ENCODE measurements at places on chromosomes 16 and 17.

GRCh38 chr17:3966720-3967363 is 2.6 kb upstream of the ATP2A3 start:
- no peak for DNase-seq

DNA sequence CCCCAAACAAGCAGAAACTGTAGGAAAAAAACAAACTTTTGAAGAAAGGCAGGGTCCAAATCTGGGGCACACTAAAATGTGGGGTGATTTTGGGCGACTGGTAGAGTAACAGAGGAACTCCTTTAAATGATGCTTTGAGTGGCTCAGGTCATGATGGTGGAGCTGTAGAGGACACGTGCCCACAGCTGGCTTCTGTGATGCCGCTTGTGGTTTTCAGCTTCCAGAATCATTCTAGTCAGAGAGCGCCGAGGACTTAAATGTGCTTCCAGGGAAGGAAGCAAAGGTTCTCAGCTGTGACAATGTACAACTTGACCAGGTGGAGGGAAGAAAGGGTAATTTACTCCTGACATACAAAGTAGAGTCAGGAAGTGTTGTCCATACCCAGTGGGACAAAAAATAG is 162.4 kb downstream of the LGALS9B start:
- no peak for DNase-seq

DNA sequence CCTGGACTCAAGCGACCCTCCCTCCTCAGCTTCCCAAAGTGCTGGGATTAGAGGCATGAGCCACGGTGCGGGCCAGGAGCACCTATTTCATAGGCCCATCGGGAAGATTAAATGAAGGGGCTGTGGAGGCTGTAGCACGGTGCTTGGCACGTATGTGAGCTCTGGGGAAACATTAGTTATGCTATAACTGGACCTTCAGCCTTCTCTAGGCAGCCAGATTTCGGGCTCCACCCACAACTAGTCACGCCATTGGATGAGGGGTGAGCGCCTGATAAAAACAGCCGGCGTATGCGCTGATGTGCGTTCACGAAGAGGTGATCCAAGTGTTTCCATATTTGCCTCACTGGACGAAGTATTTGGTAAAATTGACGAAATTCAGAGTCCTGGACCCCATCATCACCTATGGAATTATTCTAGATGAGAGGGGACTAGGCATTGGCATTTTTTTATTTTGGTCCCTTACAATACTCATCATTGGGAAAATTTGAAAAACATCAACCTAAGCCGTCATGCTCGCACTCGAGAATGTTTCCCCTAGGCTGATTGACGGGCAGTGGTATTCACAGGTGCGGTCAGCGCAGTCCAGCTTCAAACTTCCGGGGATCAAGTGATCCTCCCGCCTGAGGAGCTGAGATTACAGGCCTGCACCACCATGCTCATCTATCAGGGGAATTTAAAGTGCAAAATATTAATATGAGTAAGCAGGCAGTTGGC is 1.8 kb upstream of the ANKRD11 start:
- DNase-seq: no peak

DNA sequence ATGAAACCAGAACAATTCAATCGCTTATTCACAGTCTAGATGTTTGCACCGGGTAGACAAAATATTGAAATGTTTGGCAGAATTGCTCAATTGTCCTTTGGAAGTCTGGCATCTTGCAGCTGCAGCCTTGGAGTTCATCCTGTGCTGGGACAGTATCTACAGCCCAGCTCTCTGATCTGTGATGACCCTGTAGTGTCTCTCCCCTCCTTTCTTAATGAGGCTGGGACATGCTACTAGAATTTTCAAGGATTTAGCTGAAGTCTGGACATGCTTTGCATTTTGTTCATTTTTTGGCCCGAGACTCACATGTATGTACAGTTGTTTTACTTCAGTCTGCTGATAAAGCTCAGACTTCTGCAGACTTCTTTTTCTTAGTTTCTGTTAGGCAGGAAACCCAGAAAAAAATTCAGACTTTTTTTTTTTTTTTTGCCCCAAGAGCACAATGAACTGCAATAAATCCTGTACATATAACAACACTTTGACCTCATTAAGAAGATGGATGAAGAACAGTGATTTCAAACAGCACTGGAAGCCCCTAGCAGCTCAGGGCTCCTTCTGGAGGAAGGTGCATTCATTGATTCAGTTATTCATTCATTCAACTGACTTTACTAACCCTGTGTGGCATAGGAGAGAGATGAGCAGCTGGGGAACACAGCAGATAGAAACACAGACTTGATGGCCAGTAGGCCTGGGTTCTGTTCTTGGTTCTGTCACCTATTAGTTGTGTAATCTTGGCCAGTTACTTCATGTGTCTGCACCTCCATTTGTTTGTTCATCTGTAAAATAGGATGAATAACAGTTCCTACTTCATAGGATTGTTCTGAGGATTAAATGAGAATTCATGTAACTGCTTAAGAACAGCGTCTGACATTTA is 210.0 kb downstream of the MAP2K4 start:
- DNase-seq: peak; percentile 5

DNA sequence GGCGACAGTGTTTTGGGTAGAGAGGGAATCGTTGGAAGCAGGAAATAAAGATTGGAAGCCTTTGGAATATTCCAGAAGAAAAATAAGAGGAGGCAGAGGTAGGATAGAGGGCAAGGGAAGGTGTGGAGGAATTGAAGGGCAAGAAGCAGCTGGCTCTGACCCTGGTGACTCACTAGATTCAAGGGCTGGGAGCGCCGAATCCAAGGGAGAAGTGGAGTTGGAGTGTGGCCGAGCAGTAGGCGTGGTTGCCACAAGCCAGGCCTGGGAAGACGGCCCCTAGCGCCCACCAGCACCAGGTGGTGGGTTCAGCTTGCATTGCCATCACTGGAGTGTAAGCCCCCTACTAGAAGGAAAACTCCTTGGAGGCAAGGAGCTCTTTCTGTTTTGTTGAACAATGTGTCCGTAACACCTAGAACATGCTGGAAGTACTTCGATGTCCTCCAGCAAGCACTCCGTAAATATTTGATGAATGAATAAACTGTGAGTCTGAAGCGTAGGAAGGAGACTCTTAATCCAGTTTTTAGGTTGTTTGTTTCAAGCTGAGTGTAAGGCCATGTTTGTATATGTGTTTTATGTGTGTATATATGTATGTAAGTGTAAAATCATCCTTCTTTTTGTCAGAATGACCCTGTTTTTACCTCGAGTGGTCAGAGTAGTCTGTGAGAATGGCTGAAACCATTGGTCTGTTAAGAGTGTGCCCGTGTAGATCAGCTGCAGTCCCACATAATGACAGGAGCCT is 139.5 kb downstream of the CMIP start:
- DNase-seq: no peak

GRCh38 chr17:80876950-80877728 is 114.5 kb upstream of the CHMP6 start:
- DNase-seq: no peak

DNA sequence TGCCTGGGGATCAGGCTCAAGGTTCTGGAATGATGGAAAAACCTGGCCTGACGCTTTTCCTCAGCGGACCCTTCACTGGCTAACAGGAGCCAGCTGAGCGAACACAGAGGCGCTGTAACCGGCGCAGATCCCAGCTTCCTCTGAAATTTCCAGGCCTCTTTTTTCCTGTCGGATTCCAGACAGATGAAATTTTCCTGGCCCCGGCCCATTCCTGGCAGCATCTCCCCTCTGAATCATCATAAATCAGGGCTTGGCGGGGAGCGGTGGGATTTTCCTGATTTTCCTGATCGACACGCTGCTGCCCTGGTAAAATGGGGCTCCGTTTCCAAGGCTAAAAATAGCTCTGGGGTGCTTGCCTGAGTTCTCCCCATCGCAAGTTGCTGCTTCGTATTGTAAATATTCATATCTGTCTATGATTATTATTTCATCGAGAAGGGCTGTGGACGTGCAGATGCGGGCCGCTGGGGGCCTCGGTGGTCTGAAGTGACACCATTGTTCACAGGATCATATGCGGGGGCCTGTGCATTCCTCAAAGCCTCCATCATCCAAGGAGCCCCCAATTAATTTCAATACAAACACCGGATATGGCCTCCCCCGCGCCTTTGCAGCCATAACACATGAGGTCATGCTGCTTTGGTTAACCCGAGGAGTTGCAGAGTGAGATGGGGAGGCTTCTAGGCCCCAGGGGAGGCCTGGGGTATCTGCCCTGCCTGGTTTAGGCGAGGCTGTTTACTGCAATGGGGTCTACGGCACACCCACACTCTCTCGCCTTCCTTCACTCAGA is 45.8 kb upstream of the ETV4 start:
- peak; percentile 43 for DNase-seq

GRCh38 chr16:9447195-9447551 is 355.7 kb downstream of the HAPSTR1 start:
- no peak for DNase-seq

- peak; percentile 66 for DNase-seq
These were observed 23.9 kb upstream of the HEATR6 start for GRCh38 chr17:60102632-60103096.

GRCh38 chr17:41322094-41322902 is 6.8 kb upstream of the KRTAP17-1 start:
- peak; percentile 86 for DNase-seq

DNA sequence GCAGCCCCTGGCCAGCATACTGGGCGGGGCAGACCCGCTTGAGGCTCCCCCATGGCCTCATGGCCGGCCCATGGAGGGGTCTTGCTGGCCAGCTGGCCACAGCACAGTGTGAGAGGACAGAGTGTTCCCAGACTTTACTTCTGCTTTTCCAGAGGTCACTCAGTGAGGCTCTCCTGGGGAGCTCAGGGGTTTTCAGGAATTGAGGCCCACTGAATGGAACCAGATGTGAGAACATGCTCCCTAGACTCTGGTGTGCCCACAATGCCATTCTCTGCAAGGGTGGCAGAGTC is 21.2 kb downstream of the ATP6V0D1 start:
- no peak for DNase-seq

GRCh38 chr17:60158751-60159478 is 9.1 kb downstream of the CA4 start:
- DNase-seq: peak; percentile 53

DNA sequence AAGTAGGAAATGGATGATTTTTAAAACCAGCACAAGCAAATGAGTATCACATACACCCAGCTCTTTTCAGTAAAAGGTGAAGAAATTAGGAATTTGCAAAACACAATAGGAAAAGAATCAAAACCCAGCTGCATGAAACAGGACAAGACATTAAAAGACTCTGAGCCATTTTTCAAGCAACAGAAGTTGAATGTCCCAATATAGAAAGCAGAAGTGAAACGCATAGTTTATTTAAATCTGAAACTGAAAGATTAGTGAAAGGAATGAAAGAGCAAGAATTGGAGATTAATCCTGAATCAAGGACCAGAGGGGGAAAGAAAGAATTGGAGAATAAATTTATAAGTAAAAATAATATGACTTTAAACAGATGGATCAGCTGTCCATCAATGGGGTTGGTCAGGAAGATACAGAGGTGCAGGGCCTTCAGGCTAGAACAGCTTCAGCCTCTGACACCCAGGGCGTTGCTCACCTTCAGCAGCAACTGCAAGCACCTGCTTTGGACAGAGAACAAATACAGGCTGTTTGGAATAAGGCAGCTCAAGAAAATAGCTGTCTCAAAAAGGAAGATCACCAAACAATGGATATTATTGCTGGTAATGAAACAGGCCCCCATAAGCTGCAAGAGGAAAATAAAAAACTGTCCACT is 3.9 kb upstream of the ARHGAP17 start:
- DNase-seq: no peak

DNA sequence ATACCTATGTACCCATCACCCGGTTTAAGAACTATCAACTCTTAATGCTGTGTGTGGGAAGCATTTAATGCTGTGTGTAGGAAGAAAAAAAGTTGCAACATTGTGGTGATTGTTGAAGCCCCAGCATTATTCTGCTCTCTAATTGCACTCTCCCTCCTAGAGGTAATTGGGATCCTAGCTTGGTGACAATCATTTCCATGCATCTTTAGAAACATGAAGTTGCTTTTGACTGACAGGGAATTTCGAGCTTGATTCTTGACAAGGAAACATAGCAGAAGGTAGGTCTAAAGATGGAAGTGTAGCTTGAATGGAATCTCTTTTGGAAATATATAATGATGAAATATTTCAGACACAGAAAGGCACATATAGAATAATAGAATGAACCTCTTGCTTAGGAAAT is 27.3 kb downstream of the HEXIM2 start:
- no peak for DNase-seq

- peak; percentile 83 for DNase-seq
These were observed 66.6 kb downstream of the SIAH1 start for GRCh38 chr16:48318630-48319029.

Data from choroid plexus epithelial cell (primary cell).